ENCODE measurements at places on chromosomes 12 and 14.

DNA sequence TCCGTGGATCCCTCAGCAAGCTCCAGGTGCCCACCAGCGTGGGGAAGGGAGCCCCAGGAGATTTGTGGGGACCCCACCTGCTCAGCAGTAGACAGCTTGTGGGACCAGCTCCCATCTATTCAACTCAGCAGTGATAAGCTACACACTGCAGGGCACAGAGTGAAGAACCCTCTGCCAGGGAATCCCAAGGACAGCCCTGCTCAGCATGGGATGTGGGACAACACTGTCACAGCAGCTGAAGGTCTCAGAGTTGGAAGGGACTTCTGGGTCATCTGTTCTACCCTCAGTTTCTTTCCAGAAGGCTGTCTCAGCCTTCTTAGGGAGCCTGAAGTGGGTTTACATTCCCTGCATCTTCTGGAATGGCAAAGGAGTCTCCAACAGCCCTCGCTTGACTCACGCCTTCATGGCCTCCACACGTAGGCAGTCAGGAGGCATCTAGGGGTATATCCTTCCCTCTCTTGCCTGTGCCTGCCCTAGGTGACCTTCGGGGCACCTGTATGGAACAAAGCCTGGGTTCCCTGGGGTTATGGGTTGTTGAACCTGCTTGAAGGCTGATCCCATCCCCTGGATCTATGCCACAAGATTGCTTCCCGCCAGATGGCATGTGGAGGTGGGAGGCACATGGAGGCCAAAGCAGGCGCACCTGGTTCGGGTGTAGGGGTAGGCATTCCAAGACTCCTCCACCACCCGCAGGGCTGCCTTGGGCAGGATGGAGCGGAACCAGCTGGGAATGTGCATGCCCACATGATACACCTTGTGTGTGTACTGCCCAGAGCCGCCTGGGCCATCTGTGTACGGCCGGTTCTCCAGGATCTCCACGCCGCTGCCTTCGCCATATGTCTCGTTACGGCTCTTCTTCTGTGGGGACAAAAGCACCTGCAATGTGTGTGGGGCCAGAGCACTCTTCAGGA is 33.0 kb downstream of the ARL6IP4 start:
- no peak for DNase-seq

DNA sequence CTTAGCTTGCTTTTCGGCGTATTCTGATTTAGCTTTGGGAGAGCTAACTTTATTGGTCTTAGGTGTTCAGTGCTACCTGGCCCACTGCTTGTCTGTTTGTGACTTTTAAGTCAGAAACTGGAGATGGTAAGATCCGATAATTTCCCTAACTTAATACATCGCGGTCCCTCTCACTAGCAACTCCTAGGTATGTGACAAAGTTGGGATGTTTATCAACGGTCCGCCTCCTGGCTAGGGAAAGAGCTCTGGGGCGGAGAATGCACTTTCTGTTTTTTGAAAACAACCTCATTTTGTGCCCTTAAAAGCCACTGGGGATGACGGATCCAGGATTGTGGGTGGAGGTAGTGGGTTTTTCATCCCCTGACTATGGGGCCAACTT is 1.2 kb downstream of the CDKN1B start:
- no peak for DNase-seq

GRCh38 chr12:89960011-89960507 is 251.4 kb upstream of the ATP2B1 start:
- no peak for DNase-seq

GRCh38 chr12:53532021-53532420 is 24.7 kb upstream of the NPFF start:
- no peak for DNase-seq

- DNase-seq: no peak
These were observed 19.1 kb downstream of the BCL7A start for GRCh38 chr12:122040579-122041386.

GRCh38 chr12:12741660-12742059 is 24.5 kb downstream of the CDKN1B start:
- no peak for DNase-seq

Measured in CD8-positive, alpha-beta T cell (primary cell).